M059J (cell line): ENCODE measurements at places on chromosomes 5 and 9.

GRCh38 chr5:10635257-10635866, 71.5 kb downstream of the ANKRD33B start:
- peak; percentile 88 for DNase-seq

DNA sequence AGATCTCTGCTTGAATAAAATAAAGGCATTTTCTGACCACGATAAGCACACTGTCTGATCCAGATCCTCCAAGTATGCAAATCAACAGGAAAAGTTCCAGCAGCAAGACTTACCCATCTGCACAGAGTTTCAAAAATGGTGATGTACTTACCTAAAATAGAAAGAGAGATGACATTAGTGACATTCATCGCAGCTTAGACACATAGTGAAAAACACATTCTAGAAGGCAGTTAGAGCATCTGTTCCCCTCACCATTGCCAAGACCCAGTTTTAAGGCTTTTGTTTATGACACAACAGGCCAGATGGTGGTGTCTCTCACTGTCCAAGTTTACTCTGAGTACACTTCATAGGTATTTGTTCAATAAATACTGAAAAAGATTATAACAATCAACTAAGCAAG, 207.7 kb downstream of the PDE4D start:
- DNase-seq, result no peak

GRCh38 chr9:127741831-127742434, 6.8 kb upstream of the TOR2A start:
- DNase-seq, result peak; percentile 77

DNA sequence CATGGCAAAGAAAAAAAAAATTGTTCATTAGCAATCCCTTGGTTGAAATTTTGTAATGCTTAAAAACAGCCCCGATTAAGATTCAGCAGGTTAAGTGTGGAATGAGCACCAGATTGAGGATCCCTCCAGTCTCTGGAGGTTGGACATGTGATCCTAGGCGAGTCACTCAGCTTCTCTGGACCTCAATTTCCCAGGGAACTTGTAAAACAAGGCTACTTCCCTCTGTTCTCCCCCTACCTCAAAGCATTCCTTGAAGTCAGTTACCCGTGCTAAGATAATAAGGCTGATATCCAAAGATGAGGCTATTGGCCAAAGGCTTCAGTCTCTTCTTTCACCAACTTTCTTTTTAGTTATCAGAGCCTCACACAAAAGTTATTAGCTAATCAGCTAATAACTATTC, 2.9 kb downstream of the KLHL3 start:
- DNase-seq, result peak; percentile 61

GRCh38 chr5:180082633-180083420, 11.3 kb upstream of the RNF130 start:
- no peak for DNase-seq

DNA sequence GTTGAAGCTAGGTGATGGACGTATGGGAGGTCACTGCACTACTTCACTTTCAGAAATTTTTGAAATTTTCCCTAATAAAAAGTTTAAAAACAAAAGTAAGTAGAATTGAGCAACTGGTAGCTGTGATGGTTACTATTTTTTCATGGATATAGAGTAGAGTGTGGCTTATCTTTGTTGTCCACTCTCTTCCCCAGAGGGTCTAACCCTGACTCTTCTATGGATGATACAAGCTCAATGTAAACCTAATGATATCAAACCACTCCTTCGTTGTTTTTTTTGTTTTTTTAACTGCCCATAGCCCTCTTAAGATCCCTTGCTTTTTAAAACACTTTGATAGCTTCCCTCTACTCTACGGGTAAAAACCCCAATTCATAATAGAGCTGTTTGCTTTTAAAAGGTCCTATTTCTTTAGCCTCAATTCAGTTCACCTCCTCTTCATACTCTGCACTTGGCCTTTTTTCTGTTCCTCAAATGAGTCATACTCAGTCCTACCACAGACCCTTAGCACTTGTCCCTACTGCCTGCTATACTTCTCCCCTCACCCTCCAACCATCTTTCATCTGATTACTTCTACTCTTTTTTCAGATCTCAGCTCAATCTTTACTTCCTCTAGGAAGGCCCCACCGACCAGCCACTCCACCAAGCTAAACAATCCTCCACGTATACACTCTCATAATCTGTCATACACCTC, 2.6 kb downstream of the HDAC3 start:
- no peak for DNase-seq

DNA sequence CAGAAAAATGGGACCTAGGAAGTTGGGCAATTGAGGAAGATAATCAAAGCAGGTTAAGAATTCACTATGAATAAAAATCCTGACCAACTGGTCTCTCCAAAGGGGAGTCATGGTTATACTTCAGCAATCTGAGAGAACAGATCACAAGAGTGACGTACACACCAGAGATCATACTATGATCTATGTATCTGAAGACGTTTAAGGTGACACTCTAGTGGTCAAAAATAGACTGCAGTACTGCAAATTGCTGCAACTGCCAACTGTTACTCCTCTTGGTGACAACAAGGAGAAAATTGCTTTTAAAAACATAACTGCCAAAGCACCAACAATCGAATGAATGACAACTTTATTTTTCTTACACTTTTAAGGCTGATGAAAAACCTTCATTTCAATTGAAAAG, 4.9 kb downstream of the AK6 start:
- DNase-seq, result peak; percentile 5

GRCh38 chr5:67548520-67549295, 352.1 kb upstream of the CD180 start:
- DNase-seq, result no peak

DNA sequence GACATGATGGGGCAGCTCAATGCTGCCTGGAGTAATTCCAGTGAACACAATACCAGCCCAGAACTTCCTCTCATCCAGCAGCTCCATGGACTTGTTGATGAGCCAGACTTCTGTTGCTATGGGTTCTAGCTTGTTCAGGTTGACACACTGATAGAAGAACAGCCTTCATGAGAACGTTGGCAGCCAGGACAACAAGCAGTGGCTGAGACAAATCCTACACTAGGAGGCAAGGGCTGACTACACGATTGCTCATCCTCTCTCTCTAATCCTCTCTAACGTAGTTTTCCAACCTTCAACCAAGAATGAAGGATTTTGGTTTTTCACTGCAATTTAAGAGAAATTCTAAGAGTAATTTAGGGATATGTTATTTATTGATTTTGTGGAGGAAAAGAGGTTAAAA, 67.8 kb downstream of the NIPSNAP3B start:
- DNase-seq, result peak; percentile 87

DNA sequence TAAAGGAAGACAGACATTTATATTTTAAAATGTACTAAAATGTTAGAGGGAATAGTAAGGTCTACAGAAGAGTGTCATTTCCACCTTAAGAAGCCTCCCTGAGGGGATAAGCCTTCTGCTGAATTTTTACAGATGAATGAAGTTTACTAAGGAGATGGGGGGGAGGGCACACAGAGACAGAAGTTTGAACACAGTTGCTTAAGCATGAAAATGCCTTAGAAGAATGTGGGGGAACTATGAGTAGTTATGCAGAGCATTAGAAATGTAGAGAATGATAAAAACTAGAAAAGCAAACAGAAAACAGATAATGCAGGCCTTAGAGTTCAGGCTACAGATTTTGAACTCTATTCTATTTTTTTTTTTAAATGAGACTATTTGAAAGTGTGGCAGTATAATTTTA, 232.2 kb upstream of the VLDLR start:
- DNase-seq, result no peak

- DNase-seq, result peak; percentile 58
Observed at GRCh38 chr9:83986765-83987401, 6.3 kb downstream of the RMI1 start.

DNA sequence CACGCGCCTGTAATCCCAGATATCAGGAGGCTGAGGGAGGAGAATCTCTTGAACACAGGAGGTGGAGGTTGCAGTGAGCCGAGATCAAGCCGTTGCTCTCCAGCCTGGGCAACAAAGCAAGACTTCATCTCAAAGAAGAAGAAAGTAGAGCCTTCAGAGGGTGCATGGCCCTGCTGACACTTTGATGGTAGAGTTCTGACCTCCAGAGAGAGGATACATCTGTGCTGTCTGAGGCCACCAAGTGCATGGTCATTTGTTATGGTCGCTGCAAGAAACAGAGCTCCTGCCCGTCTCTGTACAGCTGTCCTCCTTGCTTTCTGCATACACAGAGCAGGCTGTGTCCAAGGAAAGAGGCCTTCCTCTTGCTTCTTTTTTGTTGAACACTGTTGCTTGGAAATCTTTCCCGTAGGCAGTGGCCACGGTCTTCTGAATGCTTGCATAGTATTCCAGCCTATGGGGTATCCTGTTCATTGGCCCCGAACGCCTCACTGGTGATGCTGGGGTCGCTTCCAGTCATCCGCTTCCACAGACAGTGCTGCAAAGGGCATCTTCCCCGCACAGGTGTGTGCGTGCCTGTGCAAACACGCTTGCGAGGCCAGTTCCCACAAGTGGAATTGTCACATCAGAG, 36.8 kb upstream of the UNC5A start:
- DNase-seq, result no peak

- no peak for DNase-seq
Observed at GRCh38 chr5:137734331-137734730, 1.6 kb downstream of the KLHL3 start.

DNA sequence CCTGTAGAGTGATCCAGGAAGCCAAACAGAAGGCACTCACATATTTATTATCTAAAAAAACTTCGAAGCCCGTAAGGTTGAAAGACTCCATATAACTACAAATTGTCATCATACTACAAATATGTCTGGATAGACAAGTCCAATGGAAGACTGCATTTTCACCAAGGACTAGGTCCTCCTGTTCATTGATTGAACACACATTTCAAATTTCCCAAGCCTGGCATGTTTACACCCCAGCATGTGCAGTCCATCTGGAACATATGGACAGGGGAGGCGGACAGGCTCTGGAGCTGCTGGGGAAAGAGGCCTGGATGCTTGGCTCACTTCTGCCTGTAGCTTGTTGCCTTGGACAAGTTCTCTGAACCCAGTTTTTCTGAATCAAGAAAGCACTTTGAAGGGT, 378.7 kb downstream of the ENC1 start:
- no peak for DNase-seq

DNA sequence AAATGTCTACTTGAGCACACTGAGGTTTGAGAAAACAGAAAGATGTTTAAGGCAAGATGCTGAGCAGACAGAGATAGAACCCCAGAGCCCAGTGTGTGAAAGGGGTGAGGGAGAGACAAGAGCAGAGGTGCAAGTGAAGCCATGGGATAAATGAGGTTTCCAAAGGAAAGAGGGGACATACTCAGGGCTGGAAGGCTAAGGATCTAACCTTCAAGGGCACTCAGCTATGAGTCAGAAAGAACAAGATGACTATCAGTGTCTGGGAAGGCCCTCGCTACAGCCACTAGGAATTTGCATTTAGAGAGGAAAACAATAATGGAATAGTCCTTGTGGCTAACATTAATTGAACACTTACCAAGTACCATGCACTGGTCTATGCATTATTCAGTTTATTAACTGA, 113.7 kb downstream of the HTR4 start:
- peak; percentile 30 for DNase-seq

DNA sequence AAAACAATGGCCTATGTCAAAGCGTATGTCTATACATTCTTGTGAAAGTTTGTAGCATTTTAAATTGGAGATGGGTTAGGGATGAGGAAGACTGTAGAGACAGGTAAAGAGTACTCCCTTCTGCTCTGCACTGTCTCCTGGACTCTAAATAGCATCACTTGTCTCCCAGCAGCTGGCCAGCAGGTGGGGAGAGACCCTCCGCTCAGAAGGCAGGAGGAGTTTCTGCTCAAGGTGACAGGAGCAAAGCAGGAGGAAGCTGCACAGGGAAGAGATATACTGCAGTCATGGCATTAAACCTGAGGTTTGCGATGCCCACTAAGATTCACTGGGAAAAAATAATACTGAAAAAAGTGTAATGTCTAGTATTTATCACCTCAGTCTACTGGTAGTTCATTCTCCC, 10.7 kb upstream of the ASTN2 start:
- DNase-seq, result no peak

DNA sequence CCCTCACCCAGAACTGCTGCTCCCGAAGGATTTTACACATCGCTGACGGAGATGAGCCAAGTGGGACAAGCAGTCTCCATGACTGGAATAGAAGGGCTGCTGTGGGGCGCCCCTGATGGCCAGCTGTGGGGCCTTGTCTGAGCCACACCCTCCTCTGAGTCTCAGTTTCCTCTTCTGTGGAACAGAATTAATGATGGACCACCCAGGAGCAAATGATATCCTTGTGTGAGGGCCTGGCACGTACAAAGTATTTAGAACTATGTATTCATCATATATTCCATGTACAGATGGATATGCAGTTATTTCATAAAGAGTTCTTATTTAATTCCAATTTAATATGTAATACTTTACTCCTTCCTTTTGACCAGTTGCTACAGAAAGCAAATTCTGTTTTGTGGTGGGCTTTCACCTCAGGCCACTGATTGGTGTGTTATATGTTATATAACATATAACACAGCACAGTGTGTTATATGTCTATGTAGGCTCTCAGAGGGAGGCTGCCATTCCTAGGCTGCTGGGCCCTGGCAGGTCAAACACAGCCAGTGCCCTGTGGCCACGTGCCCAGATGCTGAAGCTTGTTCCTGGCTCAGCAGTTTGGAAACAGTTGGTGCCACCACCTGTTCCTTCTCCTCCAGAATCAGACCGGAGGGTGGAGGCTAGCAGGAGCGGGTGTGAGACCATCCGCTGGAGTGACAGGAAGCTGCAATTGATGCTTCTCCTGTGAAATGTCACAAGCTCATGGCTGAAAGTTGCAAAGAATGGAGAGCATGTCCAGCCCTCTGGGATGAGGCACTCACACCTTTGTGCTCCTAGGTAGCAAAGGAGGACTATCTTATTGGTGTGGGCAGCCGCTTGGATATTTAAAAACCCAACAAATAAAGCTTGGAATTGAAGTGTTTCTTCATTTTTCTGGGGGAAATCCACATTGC, 4.4 kb upstream of the FGD3 start:
- DNase-seq, result no peak
